Renal cortical epithelial cell (primary cell): ENCODE measurements at places on chromosomes 7 and 10. TPM values are rescaled to one million over a fixed set of nuclear protein-coding genes. Genes with fewer than 3 reads are reported as not detected.

DNA sequence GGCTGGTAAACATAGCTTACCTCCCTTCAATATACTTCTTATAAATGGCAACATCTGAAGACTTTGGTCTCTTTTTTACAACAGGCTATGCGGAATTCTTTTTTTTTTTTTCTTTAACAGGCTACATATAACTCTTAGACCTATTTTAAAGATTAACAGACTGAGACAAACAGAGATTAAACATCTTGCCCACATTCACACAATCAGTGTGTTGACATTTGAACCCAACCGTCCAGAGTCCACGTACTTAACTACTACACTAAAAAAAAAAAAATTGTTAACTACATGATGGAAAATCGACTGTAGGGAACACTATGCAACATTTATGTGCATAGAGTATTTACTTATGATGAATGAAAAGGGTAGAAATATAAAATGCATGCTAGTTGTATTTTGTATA is 298.5 kb downstream of the ELMO1 start:
- no peak for DNase-seq

DNA sequence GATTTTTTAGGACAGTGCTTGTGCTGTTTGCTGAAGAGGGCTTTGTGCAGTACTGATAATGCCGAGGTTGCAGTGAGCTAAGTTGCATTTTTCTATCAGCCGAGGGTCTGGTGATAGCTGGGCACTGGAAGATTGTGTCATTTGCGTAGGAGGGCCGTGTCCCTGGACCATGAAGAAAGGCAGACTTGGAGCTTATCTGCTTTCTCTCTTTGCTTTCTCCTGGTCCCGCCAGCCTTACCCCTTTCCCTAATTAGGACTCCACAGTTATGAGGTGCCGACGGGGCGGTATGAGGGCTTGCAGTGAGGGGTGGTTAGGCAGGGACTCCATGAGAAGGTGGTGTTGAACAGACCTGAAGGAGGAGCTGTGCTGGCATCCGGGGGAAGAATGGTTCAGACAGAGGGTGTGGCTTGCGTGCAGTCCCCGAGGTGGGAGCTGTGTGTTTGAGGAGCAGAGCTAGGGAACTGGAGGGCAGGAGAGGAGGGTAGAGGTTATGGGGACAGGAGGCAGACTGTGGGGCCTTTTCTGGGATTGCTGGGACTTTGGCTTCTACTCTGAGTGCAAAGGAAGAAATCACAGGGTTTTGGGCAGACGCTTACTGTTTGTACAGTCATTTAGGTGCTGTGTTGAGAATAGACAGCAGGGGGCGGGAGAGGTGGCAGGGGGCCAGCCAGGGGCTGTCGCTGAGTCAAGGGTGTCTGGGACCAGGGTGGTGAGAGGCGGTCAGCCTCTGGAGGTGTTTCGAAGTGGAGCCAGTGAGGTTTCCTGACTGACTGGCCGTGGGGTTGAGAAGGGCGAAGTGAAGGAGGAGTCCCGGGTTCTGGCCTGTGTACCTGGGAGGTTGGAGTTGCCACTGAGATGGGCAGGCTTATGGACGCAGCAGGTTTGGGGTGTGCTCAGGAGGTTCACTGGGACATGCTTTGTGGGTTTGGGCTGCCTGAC is 43.4 kb downstream of the PRF1 start:
- DNase-seq: peak; percentile 43

DNA sequence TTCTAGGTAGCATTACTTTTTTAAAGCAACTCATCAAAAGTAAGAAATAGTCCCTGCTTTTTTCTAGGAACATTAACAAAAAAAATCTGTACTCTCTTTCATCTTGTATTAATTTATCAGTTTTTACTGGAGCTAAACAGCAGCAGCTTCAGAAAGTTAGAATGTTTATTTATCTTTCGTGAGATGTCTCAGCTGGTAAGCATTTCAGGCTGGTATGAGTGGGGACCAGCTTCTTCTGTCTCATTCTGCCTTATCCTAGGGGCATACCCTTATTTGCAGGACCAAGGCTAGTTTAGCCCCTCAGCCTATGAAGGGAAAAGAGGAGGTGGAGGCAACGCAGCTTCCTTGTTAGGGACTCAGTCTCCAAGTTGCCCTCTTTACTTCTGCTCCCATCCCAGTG is 35.1 kb downstream of the LANCL2 start:
- no peak for DNase-seq

DNA sequence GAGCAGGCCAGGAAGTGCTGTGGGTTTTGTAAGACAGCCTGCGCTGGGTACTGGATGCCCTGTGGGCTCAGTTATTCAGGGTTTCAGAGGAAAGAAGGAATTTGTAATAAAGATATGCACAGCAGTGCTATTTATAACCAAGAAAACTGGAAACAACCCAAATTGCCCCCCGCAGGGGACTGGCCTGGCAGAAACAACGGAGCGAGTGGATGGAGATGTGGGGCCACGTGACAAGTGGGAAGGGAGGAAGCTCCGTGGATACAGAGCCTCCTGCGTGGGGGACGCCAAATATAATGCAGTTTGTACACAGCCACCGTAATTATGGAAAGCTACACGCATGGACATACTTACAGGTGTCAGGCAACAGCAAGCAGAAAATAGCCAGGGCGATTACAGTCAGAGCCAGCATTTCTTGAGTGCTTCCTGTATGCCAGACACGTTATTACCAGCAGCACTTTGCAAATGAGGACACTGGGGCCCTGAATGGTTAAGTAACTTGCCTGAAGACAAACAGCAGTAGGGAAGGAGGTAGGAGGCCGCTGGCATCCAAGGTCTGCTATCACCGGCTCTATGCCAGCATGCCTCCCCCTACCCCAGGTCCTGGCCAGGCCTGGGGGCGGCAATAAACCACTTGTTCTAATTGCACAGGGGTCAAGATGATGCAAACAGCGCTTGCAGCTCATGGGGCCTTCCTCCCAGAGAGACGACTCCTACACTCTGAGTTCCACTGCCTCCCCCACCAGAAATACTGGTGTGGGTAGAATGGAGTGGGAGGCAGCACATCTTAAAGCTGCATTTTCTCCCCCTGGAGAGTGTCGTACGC is 8.7 kb upstream of the CAMK2B start:
- DNase-seq: peak; percentile 28

GRCh38 chr10:3180355-3181025 is 7.9 kb upstream of the PITRM1 start:
- DNase-seq: no peak

The EPHB6 gene
- 0.35 and 2.0 TPM in 2 replicates for total RNA-seq

The CTAGE8 gene
- total RNA-seq: 2.3 and 3.9 TPM in 2 replicates

The KAZALD1 gene
- 1.0 and 1.1 TPM in 2 replicates for total RNA-seq
